ENCODE measurements at places on chromosomes 1 and 21.
A peak's percentile ranks its signal among the peaks of the same experiment; 100 is the strongest.

DNA sequence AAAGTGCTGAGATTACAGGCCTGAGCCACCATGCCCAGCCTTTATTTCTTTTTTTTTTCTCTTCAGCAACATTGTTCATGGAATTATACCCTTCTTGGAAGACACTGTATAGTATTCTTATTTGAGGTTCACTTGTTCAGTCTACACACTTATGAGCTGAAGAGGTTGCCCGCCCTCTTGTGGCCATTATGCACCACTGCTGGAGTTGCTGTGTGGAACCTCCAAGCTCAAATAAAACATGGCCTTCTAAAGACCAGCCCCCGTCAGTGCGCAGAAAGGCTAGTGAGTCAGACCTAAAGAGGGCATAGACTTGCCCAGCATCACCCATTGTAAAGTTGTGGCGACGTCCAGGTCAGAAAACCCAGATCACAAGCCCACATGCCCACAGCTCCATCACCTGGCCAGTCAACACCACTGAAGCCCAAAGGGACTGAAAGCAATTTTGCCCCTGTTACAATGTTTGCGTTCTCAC lies 20.4 kb downstream of the LURAP1 start:
- DNase-seq: peak; percentile 37

GRCh38 chr1:74771913-74772515 lies 39.1 kb downstream of the TYW3 start:
- DNase-seq: peak; percentile 11

- no peak for DNase-seq
Measured at GRCh38 chr1:11611638-11612327, 42.4 kb downstream of the FBXO2 start.

DNA sequence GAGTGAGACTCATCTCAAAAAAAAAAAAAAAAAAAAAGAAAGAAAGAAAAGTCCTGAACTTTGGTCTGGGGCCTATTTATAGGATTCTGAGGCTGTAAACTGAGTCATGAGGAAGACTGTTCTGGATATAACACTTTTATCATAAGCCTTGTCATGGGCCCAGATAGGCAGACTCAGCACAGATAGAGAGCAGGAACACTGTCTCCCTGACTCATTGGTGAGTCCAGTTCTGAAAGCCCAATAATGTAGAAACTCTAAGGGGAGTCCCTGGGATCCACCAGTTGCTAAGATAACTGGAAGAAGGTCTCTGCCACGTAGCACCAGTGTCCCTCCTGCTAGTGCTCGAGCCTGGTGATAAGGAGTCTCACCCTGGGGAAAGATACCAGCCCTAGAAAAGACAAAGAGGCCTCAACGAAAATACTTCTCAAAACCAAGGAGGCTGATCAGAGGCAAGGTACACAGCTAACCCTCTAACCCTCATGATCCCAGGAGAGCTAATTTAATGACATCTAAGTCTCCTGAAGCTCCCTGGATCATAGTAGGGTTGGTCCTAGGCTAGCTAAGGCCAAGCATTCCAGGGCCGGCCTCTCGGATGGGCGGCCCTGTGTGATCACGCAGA lies 43.5 kb downstream of the LPAR3 start:
- DNase-seq: no peak

DNA sequence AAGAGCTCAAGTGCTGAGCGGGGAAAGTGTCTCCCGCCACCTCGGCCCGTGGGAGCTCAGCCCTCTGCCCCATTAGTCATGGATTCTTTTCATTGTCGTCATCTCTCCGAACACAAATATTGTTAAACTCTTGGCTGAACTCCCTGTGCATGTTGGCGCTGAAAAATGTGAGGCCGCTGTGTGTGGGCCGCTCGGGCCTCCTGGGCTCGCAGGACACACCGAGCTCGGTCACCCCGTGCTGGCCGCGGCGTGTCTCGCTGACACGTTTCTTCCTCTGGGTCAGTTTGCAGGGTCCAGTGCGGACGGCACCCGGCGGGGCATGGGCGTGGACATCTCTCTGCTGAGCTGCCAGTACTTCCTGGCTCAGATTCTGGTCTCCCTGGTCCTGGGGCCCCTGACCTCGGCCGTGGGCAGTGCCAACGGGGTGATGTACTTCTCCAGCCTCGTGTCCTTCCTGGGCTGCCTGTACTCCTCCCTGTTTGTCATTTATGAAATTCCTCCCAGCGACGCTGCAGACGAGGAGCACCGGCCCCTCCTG lies 25.6 kb downstream of the SLC45A1 start:
- DNase-seq: no peak

GRCh38 chr21:28602546-28602945 lies 390.1 kb downstream of the LTN1 start:
- DNase-seq: no peak

- no peak for DNase-seq
Measured at GRCh38 chr1:99613716-99614115, 32.2 kb upstream of the PALMD start.

DNA sequence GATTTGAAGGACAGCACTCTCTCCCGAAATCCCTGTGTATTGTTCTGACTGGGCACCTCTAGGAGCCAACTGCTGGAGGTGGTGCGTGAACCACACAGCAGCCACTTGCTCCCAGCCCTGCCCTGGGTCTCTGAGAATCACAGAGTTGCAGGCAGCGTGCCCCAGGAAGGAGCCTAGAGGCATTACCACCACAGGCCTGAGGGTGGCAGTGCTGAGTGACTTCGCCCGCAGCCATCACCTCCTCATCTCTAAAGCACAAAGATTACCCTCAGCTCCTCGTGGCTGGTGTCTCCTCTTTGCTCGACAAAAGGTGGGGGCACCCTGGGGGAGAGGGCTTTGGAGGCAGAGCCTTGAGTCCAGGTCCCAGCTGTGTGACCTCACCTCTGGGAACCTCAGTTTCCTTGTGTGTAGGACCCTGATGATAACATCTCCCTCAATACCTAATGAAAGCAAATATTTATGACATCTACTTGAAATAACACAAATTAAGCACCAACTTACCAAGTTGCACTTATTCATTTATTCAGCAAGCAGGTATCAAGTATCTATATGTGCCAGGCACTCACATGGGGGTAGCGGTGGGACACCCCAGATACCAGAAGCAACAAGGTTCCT lies 86.3 kb downstream of the VWA5B1 start:
- peak; percentile 69 for DNase-seq

DNA sequence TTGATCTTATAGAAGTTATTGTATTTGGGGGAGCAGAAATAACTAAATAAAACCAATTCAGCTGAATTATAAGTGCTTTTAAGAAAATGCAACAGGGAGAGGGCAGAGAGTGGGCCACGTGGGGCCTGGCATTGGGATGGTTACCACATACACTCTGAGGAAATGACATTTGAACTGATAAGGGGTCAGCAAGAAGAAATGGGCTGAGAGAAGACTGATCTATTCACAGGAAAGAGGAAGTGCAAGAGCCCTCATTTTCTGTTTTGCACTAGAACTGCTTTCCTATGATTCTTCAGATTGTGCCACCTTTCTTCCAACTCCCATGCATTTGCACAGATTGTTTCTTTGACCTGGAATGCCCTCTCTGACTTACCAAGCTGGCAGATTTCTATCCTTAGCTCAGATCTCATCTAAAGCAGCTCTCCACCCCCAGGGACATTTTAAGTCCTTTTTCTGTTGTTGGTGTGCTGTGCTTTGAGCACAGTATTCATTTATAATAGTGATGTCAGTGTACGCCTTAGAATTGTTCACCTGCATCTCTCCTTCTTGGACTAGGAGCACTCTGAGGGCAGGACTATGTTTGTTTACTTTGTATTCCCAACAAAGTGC lies 115.9 kb downstream of the FGGY start:
- DNase-seq: no peak

DNA sequence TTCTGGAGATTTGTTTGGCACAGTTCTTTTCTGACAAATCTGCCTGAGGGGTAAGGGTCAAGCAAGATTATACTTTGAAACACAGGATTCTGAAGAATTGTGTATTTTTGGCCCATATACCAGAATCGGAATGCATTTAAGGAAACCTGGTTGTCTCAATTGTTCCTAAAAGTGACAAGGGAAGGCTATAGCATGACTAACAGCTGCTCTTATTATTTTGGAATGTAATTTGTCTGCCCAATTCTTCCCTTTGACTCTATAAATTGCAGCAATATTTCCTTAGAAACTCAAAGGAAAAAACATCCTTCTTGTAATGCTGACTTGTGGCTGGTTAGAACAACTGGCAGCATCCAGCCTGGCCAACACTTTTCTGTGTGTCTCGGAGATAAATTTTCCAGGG lies 15.8 kb upstream of the VCAM1 start:
- DNase-seq: no peak

GRCh38 chr1:15803380-15803779 lies 4.1 kb downstream of the UQCRHL start:
- peak; percentile 37 for DNase-seq

- no peak for DNase-seq
Measured at GRCh38 chr1:236508593-236509027, 15.2 kb upstream of the LGALS8 start.
